ENCODE measurements at places on chromosomes 5 and 9.

DNA sequence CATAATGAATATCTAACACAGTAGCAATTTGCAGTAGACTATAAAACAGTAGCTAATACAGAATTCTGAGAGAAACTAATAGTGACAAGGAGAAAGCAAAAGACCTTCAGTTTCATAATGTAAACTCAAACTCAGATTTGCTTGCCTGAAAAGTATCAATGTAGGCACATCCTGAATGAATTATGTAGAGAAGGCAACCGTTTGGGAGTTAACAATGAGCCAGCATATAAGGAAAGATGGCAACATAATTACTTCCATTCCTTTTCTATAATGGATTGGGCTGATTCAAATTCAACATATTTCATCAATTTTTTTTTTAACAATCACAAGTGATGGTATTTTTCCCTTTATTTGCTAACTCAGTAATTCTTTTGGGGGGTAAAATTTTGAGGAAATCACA lies 261.6 kb downstream of the SEMA5A start:
- DNase-seq, result no peak

DNA sequence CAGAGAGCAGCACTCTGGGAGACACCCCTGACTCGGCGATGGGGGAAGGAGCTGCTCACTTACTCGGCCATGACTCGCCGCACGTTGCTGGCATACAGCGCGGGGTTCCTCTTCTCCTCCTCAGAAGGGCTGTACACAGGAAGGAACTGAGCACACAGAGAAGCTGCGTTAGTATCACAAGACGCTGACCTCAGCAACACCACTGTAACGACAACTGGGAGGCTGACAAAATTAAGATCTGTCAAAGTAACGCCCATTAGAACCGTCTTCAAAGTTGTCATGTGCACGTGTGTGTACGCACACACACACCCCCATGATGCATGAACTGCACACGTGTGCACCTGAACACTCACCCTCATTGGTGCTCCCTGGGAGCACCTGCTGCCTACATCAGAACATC lies 32.1 kb upstream of the SLC6A3 start:
- DNase-seq, result no peak

DNA sequence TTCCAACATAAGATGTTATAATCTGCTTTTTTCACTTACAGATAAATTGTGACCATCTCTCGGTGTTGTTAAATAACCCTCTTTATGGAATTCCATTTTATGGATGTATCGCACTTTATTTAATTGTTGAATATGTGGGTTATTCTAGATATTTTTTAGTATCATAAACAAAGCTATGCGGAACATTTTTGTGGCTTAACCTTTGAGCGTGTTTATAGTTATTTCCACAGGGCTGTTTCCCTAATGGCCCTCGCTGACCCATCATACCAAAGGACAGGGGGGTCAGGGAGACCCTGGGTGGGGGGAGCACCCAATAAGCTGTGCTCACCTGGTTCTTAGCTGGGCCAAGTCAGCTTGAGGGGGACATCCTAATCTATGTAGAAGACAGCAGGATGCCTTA lies 65.3 kb downstream of the NDST1 start:
- no peak for DNase-seq

DNA sequence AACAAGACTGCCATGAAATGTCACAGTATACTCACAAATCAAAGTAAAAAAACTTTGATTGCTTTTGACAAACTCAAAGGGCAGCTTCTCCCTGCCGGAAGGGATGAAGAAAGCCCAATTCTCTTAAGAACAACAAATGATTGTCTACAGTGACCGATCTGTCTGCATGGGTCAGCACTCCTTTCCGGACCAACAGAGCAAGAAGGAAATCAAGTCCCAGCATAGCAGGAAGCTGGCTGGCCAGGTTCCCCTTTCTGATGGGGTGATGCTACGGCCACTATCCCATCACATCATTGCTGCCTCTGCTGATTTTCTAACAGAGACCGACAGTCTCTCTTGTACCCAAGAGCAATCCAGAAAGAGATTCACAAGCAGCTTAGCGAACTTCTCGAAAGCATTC lies 692 bp downstream of the C1QTNF3 start:
- no peak for DNase-seq

DNA sequence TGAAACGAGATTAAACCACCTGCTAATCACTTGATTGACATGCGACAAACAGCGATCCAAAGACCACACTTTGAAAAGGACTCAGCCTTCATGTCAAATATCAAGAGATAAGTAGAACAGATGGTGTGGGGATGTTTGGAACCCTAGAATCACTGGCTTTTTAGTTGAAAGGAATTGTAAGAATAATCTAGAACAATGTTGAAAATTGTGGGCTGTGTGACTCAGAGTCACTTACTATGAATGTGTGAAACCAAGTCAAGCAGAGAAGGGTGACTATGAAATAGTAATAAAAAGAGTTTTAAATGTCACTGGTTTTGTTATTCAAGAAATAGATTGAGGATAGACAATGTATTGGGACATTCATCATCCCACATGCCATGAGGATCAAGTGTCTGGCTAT lies 14.1 kb upstream of the C1QTNF3 start:
- DNase-seq, result no peak

GRCh38 chr5:1336749-1337488 lies 8.0 kb downstream of the CLPTM1L start:
- no peak for DNase-seq

DNA sequence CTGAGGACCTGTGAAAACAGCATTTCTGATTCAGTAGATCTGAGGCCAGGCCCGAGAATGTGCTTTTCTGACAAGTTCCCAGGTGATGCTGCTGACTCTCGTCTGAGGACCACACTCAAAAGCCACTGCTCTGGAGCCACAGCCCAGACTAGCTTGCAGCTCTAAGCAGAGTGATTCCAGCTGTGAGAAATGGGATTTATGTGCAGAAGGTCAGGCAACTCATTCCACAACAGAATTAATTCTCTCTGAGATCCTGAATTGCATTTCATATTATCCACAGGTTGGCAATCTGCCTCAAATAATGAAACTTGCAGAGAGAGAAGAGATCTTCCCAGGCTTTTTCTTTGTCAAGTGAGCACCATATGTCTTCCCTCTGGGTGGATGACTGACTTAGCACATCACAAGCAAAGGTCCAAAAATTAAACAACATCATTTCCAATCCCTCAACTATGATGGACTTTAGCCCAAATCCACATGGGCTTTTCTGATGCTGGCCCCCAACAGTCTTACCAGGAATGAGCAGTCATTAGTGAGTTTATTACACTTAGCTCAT lies 140.2 kb downstream of the ALDH1A1 start:
- no peak for DNase-seq

GRCh38 chr5:78638423-78638822 lies 10.1 kb downstream of the LHFPL2 start:
- peak; percentile 74 for DNase-seq

DNA sequence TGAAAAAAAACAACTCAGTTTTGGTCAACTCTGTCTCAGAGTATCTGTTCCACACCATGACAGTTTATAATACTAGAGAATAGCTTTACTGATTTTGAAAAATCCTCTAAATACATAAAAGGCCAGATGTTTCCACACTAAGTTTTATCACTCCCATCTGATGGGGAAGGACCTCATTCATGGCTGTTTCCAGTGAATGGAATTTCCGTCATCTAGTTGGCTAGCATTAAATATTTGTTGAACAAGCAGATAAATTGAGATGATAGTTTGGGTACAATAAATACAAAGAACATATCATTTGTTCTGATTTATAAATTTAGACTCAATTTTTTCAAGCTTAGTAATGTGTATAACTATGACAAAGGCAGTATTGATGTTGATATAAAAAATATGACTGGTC lies 408.5 kb downstream of the PTPRD start:
- DNase-seq, result no peak

DNA sequence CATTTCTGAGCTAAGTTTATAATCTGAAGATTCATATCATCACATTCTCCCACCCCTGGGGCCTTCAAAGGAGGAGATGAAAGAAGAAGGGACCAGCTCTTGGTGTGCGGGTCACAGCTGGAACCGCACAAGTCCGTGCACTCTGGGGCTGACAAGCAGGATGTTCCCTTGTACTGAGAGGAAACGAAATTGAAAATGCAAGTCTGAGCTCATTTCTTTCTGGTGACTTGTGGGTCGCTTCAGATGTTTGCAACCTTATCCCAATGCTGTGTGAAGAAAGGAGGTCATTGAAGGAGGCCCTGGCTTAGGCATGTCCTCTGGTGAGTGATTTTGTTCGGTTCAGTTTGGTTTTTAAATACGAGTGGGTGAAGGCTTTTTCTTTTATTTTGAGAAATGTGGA lies 59.6 kb downstream of the C9orf152 start:
- DNase-seq, result no peak

DNA sequence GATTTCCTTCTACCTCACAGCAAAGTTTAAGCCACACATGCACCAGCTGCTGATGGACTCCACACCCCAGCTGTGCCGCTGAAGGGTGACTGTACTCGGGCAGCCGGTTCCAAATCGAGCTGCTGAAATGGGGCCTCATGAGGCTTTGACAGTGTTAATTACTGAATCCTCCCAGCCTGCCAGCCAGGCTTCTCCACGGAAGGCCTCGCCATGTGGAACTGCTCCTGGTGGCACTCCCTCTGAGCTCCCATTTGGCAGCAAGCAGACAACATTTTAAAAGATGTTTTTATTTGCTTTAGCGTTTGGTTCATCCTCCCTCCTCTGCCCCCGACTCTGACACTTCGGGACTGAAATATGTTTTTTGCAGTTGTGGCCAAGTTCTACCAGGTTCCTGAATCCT lies 479.4 kb upstream of the MPDZ start:
- no peak for DNase-seq

GRCh38 chr5:154479160-154479943 lies 1.3 kb upstream of the HAND1 start:
- no peak for DNase-seq

DNA sequence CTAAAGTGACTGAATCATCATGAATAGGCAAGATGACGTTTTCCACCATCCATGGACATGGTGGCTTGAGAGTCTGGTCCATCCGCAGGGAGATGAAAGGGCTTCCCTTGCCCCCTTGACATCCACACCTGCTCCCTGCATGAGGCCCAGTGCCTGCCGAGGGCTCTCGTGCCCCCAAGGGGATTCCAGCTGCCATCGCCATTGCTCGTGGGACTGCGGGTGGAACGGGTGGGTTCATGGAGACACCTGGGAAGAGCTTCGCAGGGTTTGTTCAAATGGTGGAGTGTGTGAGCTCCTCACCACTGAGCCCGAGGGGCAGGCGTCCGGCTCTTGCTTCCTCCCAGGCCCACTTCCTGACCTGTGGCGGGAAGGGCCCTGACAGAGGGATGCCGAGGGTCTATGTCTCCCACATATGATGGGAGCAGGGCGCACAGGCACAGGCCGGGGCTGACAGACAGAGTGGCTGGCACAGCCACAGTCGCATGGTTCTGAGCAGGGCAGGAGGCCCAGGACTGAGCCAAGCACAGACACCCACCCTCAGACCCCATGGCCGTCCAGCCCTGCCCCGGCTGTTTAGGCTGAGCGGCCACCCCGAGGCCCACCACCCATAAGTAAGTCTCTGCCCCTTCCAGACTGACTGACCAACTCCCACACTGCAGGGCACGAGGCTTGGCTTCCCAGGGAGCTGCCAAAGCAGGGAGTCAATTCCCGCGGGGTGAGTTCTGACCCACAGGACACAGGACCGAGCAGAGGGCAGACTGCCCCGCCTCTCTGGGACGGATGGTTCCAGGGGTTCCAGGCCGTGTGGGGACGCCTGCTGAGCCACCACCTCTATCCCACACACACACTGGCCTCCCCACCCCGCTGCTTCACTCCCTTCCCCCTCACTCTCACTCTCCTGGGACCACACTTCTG lies 70.0 kb upstream of the PPP1R26 start:
- no peak for DNase-seq

DNA sequence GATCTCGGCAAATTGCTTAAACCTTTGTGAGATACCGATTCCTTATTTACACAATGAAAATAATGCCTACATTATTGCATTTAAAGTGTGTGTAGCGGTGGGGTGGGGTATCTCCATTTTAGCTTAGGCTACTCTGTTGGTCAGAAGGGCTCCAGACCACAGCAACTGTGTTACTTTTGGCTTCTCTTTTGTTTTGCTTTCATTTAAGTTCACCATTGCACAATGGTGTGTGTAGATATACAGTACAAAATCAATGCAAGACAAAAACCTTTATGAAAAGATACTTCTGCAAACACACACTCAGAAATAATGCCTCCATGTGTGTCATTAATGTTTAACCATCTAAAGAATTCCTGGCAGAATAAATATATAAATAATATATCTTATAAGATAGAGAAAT lies 279.4 kb downstream of the FBXL17 start:
- no peak for DNase-seq

- DNase-seq, result no peak
Measured at GRCh38 chr9:108478431-108479332, 377.1 kb downstream of the ACTL7B start.

GRCh38 chr5:41637869-41638268 lies 127.5 kb upstream of the PLCXD3 start:
- no peak for DNase-seq

GRCh38 chr5:10372726-10373709 lies 19.5 kb downstream of the MARCHF6 start:
- no peak for DNase-seq

DNA sequence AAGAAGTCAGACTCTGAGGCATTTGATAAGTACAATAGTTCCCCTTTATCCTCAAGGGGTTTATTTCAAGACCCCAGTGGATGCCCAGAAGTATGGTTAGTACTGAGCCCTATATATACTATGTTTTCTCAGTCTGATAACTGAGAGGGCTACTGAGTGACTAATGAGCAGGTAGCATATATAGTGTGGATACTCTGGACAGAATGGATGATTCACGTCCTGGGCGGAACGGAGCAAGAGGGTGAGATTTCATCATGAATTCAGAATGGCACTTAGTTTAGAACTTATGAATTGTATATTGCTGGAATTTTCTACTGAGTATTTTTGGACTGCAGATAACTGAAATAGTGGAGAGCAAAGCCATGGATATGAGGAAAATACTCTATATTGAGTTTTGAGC lies 457.6 kb downstream of the PLK2 start:
- no peak for DNase-seq

- no peak for DNase-seq
Measured at GRCh38 chr5:154625031-154625430, 130.1 kb upstream of the LARP1 start.

DNA sequence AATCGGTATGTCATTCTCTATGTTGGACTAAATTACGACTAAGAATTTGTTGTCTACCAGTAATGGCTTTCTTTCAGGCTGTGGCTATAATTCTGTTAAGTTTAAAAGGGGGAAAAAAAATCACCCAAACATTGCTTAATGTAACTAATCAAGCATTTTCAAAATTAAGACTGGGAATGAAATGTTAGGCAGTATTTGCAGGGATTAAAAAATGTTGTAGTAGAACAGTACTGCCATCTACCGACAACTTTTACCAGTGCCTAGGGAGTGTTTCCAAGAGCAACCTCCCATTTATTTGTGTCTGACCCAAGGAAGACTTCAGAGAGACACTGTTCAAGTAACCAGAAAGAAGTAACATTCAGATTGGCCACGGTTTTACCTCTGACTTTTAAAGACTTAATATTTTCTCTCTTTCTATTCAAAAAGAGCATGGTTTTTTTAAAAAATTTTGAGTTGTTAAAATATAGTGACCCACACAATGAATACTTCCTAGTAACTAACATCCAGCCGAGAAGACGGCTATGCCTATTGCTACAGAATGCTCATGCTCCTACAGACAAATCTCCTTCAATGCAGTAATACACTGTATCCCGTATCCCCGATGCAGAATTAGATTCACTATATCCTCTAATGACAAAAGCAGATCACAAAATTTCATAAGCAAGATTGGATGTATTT lies 92.4 kb downstream of the ARL15 start:
- DNase-seq, result peak; percentile 44

- DNase-seq, result no peak
Measured at GRCh38 chr5:90037646-90038045, 371.9 kb downstream of the CETN3 start.

All from COR-L47 (cell line).